Stimulated activated CD4-positive, alpha-beta T cell treated with anti-CD3 and anti-CD28 coated beads, Interleukin-4, amount 100 ng/mL, for 4 hours (primary cell): ENCODE measurements at places on chromosomes 6 and 20.

- DNase-seq = no peak
Observed at GRCh38 chr6:12421596-12421995, 131.4 kb downstream of the EDN1 start.

GRCh38 chr6:159094444-159095252, 49.9 kb upstream of the TAGAP start:
- peak; percentile 56 for DNase-seq

- DNase-seq = no peak
Observed at GRCh38 chr6:22142856-22143255, 154.0 kb downstream of the PRL start.

- no peak for DNase-seq
Observed at GRCh38 chr6:168043848-168044415, 35.1 kb downstream of the FRMD1 start.

GRCh38 chr6:37182736-37183590, 13.0 kb downstream of the PIM1 start:
- no peak for DNase-seq

GRCh38 chr6:45156075-45156474, 172.1 kb upstream of the RUNX2 start:
- DNase-seq = no peak

DNA sequence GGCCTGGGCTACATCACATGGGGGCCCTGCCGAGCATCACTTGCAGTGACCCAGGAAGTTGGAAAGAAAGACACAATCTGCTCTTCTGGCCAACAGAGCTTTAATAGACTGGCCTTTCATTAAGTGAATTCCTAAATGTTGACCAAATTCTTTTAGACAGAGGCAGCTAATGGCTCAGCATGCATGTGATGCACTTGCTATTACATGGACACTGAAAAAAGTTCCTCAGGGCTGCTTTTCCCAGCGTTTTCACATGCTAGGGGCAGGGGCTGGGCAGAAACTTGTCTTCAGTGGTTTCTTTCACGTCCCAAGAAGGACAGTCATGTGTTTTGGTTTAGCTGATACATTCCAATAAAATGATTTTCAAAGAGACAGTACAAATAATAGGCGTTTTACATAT, 651.0 kb upstream of the SLC35B3 start:
- no peak for DNase-seq

DNA sequence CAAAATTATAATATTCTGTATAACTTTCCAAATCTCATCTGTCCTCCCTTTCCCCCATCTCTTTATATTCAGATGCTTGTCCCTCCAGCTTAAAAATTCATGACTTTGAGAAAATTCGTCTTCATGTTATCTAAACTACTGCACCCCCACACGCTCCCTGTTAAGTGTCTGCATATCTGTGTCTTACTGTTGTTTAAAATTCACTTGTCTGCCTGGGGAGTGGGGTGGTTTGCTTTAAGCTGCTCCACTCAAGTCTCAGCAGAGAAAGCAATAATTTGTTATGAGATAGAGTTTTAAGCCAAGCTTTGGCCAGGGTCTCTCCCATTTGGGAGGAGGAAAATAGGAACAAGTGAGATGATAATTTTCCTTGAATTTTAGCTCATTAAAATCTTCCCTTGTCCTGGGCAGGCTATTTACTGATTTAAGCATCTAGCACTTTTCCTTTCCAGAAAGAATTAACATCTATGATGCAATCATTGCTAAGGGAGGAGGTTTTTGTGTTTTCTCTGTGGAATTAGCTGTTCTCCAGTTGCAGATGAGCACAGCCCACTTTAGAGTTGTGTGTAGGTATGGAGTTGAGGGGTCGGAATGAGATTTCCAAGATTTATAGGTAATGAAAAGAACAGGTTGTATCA, 36.8 kb downstream of the MTHFD1L start:
- no peak for DNase-seq

DNA sequence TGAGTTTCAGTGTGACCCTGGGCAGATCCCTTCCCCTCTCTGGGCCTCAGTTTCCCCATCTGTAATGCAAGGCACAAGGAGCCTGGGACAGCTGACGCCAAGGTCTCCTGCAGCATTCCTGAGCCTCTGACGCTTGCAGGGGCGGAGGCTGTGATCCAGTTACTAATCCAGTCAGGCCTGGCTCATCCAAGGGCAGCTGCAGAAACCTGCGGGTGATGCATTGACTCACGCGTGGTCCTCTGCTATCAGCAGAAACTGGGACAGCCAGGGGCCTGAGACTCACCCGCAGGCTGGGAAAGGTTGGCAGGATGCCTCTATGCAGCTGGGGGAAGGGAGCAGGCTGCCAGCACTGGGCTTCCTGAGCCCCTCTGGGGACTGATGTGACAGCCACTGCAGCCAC, 65.0 kb upstream of the SIRPA start:
- no peak for DNase-seq

DNA sequence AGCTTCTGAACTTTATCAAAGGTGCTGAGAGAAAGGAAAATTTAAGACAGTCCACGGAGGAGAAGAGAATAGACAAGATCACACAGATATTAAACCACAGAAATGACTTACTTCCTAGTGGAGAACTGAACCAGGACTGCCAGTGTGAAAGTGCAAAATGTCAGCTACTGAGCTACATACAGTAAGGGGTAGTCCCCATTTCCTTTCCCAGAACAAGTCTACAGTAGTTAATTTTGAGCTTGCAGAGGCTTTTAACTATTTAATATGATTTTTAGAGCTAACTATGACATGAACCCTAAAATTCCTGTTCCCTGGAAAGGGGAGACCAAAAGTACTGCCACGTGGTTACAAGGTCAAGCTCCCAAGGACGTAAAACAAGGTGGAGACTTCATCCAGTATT, 45.1 kb downstream of the CEP85L start:
- no peak for DNase-seq

DNA sequence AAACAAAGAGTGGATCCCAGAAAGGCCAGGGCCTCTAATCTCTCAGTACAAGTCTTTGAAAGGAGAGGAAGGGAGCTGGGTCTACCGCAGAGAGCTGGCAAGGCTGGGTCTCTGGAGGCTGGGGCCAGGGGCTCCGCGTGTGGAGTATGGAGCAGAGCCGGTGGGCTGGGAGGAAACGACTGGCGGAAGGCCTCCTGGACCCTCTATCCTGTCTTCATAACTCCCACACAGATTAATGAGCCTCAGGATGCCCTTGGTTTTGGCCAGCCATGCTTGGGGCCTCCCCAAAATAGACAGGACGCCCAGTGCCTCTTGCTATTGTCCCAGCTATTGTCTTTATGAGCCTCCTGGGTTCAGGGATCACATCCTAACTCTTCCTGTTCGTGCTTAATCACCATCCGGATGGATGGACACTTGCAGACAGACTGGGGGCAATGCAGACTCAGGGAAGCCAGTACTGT, 306.4 kb downstream of the DHX35 start:
- no peak for DNase-seq

DNA sequence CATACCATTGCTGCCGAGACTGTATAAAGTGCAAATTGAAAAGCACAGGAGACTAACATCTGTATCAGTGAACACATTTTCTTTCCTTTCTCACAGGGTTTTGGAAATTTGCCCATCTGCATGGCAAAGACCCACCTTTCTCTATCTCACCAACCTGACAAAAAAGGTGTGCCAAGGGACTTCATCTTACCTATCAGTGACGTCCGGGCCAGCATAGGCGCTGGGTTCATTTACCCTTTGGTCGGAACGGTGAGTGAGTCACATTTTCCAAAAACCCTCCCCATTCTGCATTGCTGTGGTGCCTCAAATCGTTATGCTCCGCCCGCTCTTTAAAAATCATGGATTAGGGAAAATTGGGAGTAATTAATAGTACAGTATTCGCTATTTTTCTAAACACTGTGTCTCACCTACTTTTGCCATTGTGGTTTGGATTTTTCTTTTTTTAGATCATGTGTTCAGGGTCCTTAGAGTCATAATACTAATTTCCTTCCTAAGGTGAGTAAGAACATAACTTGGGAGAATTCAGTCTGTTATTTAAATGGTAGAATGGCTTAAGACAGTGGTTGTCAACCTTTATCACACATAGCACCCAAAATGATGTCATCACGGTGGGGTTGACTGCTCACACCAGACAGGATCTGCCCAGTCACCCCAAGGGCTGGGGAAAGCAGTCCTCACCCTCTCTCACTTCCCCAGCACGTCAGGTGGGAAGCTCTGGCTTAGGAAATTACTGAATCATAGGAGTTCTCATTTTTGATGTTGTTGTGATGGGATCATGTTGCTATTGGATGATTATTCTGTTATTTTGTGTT, 171.6 kb downstream of the MTHFD1L start:
- DNase-seq = no peak

- no peak for DNase-seq
Observed at GRCh38 chr20:47727909-47728361, 57.3 kb downstream of the SULF2 start.

DNA sequence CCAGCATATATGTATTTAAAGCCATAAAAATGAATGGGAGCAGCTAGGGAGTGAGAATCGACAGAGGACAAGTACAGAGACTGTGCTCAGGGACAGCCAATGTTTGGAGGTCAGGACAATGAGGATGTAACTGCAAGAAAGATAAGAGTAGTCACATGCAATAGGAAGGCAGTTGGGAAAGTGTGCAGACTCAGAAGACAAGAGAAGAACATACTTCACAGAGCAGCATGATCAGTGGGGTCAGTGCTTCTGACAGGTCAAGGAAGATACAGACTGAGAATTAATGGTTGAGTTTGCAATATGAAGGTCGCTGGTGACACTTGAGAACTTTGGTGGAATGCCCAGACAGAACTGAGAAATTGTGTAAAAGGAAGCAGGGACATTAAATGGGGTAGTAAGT, 25.1 kb downstream of the PLAGL1 start:
- no peak for DNase-seq

- DNase-seq = no peak
Observed at GRCh38 chr6:16570946-16571345, 190.3 kb downstream of the ATXN1 start.

- no peak for DNase-seq
Observed at GRCh38 chr6:123844011-123844410, 40.3 kb downstream of the NKAIN2 start.

DNA sequence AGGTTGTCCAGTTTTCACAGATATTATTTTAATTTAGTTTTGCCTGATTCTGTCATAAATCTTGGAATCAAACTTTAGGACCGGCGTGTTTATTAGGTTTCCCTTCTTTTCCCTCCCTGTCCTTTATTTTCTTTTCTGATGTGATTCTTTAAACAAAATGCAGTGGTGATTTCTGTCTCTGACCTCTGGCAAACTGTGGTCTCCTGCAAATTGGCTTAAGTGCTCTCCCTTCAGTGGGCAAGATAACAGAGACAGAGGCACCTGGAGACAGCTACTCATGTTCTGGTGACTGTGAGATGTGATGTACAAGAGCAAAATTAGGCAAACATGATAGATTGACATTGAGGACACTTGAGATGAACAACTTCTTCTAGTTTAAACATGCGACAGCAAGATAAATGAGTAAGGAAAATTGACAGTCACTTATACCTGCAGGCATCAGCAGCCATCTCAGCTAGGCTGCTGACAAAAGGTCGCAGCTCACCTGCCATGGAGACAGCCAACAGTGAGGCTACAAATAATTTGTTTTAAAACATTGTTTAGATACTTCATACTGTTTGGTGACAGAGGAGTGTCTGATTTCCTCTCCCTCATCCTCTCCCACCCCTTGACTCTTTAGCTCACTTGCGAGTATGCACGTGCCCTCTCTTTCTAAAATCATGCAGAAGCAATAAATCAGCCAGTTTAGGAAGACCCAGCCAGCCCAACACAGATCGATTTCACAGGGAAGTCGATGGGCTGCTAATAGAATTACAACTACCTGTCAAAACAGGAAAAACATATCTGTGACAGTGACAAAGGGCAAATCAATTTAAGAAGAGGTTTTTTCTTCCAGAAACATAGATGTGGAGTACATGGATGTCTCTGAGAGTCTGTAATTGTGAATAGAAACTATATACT, 63.4 kb upstream of the MAP3K7 start:
- no peak for DNase-seq

- no peak for DNase-seq
Observed at GRCh38 chr6:5108536-5109150, 23.5 kb downstream of the PPP1R3G start.

DNA sequence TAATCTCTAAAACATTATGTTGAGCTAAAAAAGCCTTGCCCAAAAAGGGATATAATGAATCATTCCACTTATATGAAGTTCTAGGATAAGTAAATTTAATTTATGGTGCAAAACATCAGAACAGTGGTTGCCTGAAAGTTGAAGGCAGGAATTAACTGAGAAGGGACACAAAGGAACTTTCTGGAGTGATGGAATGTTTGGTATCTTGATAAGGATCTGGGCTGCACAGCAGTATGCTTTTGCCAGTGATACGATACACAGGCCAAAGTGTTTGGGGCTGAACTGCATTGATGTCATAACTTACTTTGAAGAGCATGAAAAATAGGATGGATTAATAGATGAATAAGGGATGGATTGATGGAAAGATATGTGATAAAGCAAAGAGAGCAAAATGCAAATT, 146.1 kb upstream of the LRFN2 start:
- DNase-seq = no peak

DNA sequence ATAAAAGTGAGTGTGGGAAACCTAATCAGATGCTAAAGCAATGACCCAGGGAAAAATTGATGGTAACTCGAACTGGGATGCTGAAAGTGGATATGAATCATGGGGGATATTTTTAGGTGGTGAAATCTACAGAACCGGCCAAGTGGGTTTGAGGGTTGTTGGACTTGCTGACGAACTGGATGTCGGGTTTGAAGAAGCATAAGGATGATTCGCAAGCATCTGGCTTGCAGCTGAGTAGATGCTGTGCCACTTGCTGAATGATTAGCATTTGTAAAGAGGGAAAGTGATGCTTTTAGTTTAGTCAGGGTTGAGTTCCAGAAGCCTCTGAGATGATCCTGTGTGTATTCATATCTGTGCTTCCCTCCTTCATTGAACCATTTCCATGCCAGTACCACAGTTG, 54.9 kb downstream of the UBR2 start:
- DNase-seq = no peak

- DNase-seq = no peak
Observed at GRCh38 chr6:135311446-135312200, 130.5 kb downstream of the MYB start.

DNA sequence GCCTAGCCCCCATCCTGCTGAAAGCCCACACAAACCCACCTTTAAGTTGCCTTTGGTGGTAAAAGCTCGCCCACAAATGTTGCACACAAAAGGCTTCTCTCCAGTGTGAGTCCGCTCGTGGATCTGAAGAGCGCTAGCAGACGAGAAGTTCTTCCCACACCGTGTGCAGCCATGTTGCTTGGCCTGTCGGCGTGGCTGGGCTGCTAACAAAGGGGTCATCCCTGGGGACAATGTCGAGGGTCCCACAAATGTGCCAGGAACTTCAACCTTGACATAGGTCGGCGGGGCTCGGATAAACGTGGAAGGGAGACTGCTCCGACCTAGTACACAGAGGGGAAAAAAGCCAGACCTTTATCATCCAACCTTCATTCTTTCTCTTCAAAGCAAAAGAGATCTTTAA, 13.5 kb downstream of the SALL4 start:
- no peak for DNase-seq
